ENCODE measurements at places on chromosomes 7 and 10. TPM values are rescaled to one million over a fixed set of nuclear protein-coding genes. Genes with fewer than 3 reads are reported as not detected.

SNX13 gene
- 73.5 TPM for total RNA-seq

CTAGE15 gene
- 6.5 TPM for total RNA-seq

SPDYE9 gene
- total RNA-seq: 1.9 TPM

HHEX gene
- 2.6 TPM for total RNA-seq

KIAA1217 gene
- 134 TPM for total RNA-seq

TECPR1 gene
- 18.5 TPM for total RNA-seq

UROS gene
- 70.3 TPM for total RNA-seq
